ENCODE measurements at places on chromosomes 6 and 20.

GRCh38 chr6:3164388-3164787 is 7.0 kb upstream of the TUBB2A start:
- DNase-seq, result no peak

- no peak for DNase-seq
Measured at GRCh38 chr6:68638230-68638900, 3.3 kb downstream of the ADGRB3 start.

DNA sequence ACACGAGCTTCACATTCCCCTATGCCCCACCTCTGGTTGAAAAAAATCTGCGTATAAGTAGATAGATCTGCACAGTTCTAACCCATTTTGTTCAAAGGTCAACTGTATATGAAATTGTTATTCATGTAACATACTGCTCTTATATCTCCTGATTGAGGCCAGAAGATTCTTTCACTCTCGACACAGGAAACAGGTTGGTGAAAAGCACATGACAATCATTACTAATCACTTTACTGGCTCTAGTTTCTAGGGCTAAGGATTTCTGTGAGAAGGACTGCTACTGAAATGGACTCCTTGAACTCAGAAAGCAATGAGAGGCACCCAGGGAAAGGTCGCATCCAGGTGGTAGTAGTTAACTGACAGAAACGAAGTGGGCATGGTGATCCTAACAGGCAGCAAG is 21.7 kb downstream of the PDSS2 start:
- no peak for DNase-seq

DNA sequence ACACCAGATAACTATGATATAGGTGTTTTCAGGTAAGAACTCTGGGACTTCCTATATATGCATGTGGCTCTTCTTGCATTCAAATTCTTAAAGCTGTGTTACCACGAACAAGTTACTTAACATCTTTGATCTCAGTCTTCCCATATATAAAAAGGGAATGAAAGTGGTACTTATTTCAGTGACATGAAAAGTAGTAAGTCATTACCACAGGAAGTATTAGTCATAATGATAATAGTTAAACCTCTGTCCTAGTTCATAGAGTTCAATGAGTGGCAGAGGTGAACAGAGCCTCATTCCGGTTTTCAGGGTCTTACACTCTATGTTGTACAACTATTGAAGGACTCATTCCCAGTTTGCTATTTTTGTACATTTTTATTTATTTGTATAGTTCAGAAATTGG is 237.0 kb downstream of the NKAIN2 start:
- DNase-seq, result no peak

DNA sequence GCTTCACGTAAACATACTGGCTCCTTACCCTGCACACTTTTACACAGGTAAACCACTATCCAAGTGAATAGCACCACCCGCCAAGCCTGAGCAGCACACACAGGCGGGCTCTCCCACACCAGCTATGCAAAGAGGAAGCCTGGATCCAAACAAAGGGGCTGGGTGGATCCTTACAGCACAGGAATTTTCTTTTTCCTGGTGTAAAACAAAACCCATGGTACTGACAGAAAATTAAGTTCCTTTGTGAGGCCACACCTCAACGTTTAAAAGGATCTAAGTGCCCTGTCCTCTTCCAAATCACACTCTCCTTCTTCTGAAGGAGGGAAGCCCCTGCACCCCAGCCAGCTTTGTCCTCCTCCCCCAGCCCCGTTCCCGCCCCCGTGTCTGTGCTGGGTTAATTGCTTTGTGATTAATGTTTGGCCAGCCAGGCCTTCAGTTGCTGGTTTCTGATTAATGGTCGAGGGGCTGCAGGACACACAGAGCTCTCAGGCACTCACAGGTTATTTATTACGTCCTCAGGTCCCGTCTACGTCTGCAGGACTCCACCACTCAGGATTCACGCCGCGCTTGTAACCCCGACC is 6.1 kb downstream of the DACT2 start:
- no peak for DNase-seq

- DNase-seq, result no peak
Measured at GRCh38 chr6:133187657-133188453, 53.3 kb upstream of the EYA4 start.

- DNase-seq, result no peak
Measured at GRCh38 chr20:60108397-60108796, 150.2 kb downstream of the CDH26 start.

DNA sequence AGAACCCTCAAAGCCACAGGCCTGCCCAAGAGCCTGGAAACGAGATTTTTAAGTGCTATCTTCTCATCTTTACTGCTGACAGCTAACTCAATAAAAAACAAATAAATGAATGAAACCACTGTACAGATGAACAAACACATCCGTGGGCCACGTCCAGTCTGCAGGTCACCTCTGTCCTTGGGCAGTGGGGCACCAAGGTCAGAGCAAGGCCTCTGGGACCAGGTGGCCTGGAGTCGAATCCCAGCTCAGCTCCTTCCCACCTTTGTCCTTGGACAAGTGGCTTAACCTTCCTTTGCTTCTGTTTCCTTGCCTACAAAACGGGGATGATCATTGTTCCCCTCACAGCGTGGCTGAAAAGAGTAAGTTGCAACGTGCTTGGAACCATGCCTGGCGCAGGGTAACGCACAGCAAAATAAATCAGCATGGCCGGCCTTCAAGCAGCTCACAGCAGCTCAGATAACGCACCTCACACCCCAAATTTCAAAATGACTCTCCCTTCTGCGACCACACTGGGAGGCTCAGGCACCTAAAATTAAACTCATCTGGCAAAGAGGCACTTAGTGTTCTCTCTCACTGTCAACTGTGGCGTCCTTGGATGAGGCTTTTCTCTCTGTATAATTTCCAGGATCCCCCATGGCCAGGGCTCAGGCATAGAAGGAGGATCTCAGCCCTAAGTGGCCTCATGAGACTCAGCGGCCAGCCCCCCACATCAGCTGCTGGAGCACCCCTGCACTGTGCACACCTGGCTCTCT is 35.7 kb downstream of the RRBP1 start:
- DNase-seq, result no peak

GRCh38 chr6:113524826-113525225 is 332.3 kb upstream of the MARCKS start:
- DNase-seq, result no peak

GRCh38 chr6:39937686-39938333 is 3.5 kb upstream of the MOCS1 start:
- no peak for DNase-seq

DNA sequence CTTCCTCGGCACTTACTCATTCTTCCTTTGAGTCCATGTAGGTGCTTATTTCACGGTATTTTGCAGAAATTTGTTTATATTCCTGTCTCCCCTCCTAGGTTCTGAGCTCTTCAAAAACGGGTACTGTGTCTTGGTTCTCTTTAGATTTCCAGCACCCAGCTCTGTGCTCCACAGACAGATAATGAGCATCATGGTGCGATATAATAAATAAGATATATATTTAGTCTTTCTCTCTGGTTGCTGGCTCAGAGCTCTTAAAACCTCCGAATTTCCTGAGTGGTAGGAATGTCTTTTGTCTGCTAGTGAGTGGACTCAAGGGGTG is 108.1 kb upstream of the GPR6 start:
- no peak for DNase-seq

GRCh38 chr6:142845143-142845571 is 99.8 kb downstream of the HIVEP2 start:
- DNase-seq, result no peak

DNA sequence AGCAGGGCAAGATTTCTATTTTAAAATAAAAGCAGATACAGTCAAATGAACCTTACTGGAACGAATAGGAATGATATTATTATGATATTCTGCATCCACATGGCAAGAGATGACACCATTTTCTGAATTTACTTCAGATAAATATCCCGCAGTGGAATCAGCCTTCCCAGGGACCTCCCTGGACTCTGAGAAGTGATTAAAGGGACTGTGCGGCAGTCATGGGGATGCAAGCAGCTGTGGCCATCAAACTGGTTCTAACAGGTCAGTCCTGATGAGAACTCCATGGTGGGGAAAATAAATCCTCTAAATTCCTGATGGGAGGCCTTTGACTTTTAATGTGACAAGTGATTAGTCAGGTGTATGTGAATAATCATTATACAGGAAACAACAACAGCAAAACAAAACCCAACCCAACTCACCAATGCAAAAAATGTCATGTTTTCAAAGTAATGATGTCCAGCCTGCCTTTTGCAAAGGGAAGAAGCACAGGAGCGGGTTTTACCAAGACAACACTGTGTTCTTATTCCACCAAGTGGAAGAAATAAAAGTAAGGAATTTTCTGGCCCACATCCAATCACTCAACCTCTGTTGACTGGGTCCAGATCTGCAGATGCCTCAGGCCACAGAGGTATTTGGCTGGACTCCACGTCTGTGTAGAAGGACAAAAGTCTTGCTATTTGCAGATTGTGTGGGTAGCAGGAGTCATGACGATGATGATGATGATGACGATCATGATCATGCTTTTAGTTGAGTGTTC is 61.9 kb upstream of the CITED2 start:
- DNase-seq, result no peak

DNA sequence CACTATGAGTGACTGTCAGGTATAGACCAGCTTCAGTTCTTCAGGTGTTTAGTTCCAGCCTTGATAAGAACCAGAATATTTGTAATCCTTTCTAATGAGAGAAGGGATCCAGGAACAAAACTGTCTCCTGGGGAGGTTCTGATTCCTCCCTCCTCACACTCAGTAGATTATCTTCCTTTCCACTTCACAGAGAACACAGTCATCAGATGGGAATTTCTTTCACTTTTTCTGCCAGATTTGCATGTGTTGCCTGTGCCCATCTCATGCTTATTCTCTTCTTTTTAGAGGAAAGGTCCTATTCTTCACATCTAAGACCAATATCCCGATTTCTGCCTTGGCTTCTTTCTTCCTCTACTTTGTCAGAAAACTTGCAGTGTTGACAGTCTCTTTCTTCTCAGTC is 50.8 kb downstream of the CD109 start:
- no peak for DNase-seq

DNA sequence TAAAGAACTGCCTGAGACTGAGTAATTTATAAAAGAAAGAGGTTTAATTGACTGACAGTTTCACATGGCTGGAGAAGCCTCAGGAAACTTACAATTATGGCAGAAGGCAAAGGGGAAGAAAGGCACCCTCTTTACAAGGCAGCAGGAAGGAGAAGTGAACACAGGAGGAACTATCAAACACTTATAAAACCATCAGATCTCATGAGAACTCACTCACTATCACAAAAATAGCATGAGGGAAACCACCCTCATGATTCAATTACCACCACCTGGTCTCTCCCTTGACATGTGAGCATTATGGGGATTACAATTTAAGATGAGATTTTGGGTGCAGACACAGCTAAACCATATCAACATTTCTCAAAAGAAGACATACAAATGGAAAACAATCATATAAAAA is 266.3 kb downstream of the EPM2A start:
- DNase-seq, result no peak

DNA sequence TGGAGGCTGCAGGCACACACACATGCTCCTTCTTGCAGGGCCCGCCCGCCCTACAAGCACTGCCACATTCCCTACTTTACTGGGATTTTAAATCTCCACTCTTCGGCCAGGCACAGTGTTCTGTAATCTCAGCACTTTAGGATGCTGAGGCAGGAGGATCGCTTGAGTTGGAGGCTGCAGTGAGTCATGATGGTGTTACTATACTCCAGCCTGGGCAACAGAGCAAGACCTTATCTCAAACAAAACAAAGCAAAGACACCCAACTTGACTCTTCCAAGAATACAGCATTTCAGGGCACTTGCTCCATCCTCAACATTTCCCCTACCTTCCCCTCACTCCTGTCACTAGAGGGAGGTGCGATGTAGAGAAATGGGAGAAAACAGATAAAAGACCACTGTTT is 194.0 kb downstream of the MYLK4 start:
- no peak for DNase-seq

DNA sequence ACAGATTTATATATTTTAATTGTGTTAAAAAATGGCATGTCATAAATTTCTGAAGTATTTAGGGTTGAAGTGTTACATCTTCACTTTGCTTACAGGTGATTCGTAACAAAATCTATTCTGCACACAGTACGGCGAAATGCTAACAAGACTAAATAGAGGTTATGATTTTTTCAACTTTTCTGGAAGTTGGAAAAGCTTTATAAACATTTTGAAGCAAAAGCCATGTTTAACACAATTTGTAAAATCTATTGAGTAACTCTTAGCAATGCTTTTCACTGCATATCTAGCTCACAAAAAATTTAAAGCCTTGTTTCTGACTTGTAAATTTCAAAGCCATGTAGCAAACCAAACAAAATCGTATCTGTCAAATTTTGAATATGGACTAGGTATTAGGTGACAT is 3.3 kb downstream of the STX16 start:
- no peak for DNase-seq

GRCh38 chr6:45922728-45923351 is 92.8 kb downstream of the CLIC5 start:
- peak; percentile 69 for DNase-seq

DNA sequence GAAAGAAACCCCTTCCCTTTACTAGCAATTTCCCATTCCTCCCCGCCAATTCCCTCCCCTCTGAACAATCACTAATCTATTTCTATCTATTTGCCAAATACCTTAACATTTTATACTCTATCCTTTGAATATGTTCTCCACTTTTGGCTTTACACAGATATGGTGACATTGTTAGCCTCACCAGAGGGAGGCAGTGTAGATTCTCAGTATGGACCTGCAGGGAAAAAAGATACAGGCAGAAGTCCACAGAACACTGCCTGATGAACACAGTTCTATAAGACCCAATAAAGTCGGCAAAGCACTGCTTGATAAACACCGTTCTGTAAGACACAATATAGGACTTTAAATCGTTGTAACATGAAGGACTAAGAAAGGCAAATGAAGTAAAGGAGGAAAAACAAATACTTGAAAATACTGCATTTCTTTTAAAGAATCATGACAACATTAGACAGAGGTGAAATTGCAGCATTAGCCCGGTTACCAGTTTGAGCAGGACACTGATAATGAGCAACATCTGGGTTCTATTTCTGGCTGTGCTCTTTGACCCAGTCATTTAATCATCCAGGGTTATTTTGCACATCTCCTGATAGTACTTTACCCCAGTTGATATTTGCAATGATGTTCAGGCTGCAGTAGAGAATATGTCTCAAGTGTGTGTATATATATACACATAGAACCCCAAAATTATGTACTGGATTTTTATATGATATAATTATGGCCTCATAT is 296.8 kb downstream of the UTRN start:
- peak; percentile 5 for DNase-seq

- DNase-seq, result no peak
Measured at GRCh38 chr6:139752086-139752485, 377.6 kb upstream of the CITED2 start.

GRCh38 chr6:90356012-90356421 is 59.4 kb upstream of the BACH2 start:
- no peak for DNase-seq

- no peak for DNase-seq
Measured at GRCh38 chr6:111653434-111653833, 47.8 kb upstream of the TRAF3IP2 start.

- no peak for DNase-seq
Measured at GRCh38 chr20:53826597-53827291, 233.1 kb upstream of the ZNF217 start.

DNA sequence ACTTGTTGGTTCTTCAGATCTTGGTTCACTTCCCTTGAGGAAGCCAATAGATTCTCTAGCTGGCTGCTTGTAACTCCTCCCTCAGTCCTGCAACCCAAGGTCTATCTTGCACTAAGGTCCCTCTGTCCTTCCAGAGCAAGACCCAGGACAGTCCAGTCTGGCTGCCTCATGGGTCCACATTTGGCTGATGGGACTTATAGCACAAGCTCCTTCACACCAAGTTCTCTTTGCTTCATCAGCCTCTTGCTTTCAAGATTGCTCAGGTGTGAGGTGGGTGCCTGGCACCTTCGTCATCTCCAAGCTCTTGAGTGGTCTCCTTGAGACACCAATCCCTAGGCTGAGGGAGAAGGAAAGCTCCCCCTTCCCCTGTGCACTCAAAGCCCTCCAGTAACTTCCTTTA is 28.3 kb downstream of the NSFL1C start:
- DNase-seq, result no peak

GRCh38 chr20:10963717-10964266 is 290.0 kb upstream of the JAG1 start:
- no peak for DNase-seq
